GM12892 (cell line): ENCODE measurements at places on chromosomes 3 and 15.

DNA sequence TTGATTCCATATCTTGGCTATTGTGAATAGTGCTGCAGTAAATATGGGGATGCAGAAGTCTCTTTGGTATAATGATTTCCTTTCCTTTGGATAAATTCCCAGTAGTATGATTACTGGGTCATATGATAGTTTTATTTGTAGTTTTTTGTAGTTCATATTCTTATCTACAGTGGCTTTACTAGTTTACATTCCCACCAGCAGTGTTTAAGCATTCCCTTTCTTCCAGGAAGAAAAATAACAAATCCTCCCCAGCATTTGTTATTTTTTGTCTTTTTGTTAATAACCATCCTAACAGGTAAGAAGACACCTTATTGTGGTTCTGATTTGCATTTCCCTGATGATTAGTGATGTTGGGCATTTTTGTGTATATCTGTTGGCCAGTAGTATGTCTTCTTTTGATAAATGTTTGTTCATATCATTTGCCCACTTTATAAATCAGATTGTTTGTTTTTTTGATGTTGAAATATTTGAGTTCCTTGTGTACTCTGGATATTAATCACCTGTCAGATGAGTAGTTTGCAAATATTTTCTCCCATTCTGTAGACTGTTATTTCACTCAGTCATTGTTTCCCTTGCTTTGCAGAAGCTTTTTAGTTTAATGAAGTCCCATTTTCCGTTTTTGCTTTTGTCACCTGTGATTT is 163.3 kb upstream of the THRB start:
- no peak for DNase-seq

GRCh38 chr15:54620916-54621315 is 575.8 kb downstream of the RSL24D1 start:
- DNase-seq, result no peak

DNA sequence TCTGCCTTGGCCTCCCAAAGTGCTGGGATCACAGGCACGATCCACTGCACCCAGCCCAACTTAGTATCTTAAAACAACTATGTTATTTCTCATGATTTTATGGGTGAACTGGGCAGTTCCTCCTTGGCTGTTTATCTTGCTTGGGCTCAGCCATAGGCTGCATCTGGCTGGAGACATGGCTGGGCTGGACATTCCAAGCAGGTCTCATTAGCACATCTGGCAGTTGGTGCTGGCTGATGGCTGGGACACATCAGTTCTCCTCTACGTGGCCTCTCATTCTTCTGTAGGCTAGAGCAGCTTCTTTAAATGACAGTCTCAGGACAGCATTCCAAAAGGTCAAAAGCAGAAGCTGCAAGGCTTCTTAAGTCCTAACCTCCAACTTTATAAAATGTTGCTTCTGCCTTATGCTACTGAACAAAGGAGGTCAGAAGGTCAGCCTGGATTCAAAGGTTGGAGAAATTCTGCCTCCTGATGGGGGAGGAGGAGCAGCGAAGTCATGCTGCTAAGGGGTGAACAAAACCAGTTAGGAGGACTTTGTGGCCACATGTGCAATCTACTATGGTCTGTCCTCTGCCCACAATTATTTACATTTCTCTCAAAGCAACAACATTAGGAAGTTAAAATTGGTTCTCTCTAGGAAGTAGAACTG is 144.0 kb downstream of the AQP9 start:
- DNase-seq, result no peak

GRCh38 chr3:142586803-142587406 is 8.4 kb upstream of the ATR start:
- DNase-seq, result no peak

DNA sequence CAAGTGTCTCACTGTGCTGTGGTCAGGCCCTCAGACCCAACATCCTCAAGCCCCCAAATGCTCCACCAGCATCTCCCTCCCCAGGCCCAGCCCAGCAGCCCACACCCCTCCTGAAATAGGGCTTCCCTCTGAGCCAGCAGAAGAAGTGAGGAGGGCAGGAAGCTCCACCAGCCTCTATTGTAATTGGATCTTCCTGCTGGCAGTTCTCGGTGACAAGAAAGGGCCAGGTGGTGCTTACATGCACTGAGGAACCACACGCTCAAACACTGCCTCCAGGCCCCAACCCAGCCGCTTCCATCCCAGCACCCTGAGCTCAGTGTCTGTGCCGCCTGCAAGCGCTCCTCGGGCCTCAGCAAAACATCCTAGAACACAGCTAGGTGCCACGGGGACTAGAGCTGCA is 96.7 kb downstream of the ATP10A start:
- DNase-seq, result no peak

GRCh38 chr15:35724626-35725025 is 178.7 kb upstream of the DPH6 start:
- DNase-seq, result no peak

DNA sequence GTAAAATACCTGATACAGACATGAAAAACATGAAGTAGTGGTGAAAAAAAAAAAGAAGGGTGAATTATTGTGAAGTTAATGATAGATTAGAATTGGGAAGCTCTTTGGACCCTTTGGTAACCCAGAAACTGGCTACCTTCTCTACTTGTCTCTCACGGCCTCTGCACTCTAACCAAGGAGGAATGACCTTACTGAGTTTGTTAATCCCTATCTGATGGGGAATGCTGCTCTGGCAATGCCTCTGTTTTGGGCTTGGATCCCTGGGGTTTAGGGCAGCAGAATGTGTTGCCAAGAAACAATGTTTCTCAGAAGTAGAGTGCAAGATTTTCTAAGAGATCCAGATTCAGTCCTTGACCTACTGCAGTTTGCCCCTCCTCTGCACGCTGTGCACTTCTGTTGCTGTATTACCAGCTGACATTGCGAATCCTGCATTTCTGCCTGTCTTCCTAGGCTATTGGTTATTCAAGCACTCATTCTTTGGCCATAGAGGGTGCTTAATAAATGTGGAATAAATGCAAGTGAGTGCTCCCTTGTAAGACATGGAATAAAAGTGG is 49.2 kb upstream of the MAP3K13 start:
- DNase-seq, result no peak

DNA sequence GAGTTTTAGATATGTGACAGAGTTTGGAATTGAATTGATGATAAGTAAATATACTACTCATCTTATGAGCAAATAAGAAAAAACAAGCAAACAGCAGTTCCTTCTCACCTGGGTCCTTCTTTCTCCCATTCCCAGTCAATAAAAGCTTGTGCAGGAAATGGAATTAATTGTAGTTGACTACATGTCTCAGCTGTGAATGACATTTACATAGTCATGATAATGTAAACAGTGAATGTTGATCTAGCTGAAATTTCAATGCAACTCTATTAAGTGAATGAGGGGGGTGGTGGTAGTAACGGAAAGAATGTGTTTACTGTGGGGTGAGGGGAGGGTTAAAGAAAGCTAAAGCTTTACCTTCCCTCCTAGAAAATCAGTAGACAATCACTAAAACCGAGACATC is 76.2 kb downstream of the NFKBIZ start:
- no peak for DNase-seq

GRCh38 chr3:54257125-54257720 is 134.9 kb downstream of the CACNA2D3 start:
- DNase-seq, result no peak

DNA sequence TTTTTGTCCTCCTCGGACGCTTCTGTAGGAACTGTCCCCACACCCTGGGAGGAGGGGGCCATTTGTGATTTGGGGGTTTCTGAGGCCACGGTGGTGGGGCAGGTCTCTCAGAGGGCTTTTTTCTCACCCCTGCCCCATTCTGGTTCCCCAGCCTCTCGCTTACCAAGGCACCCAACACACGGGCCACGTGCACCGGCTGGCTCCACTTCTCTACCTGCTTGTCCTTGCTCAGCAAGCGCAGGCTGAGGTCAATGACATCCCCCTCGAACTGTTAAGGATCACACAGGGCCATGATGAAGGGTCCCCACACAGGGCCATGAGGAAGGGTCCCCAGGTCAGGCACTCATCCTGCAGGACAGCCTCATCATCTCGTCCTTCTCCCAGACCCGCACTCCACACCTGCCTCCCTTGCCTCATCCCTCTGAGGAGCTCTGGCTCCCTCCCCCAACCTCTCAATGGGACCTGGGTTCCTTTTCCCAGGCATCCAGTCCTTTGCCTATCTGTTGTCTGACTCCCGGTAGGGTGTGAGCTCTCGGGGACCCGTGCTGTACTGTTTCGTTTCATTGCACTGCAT is 10.6 kb downstream of the EPB42 start:
- no peak for DNase-seq

GRCh38 chr3:46090161-46090591 is 62.9 kb upstream of the XCR1 start:
- no peak for DNase-seq

DNA sequence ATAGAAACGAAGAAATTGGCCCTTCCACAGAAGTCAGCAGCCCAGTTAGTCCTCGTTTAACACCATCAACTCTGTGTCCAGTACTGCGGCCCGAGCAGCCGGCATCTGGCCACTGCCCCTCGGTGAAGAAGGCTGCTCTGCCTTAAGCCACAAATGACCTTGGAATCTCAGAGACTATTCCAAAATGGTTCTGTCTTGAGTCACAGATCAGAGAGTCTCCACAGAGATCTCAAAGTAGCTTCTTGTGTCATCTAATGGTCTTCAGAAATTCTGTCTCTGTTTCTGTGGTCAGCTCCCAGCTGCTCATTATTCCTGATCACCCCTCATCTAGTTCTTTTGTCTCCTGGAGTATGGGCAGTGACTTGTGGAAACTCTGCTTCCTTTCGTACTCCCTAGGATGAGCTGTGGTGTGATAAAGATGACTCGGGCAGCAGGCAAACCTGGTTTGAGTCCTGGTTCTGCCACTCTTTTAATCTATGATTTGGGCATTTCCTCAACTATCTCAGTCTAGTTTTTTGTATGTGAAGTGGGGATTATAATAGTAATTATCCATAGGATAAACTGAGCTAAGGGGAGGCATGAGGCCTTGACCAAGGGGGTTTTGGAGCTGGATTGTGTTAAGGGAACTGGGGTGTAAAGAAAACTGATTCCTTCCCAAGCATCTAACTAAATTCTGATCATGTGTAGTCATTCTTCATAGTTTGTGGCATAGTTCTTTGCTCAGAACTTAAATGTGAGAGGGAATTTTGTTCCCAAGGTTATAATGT is 22.6 kb downstream of the CRTC3 start:
- DNase-seq, result no peak

GRCh38 chr3:3065876-3066275 is 44.3 kb downstream of the IL5RA start:
- DNase-seq, result no peak

DNA sequence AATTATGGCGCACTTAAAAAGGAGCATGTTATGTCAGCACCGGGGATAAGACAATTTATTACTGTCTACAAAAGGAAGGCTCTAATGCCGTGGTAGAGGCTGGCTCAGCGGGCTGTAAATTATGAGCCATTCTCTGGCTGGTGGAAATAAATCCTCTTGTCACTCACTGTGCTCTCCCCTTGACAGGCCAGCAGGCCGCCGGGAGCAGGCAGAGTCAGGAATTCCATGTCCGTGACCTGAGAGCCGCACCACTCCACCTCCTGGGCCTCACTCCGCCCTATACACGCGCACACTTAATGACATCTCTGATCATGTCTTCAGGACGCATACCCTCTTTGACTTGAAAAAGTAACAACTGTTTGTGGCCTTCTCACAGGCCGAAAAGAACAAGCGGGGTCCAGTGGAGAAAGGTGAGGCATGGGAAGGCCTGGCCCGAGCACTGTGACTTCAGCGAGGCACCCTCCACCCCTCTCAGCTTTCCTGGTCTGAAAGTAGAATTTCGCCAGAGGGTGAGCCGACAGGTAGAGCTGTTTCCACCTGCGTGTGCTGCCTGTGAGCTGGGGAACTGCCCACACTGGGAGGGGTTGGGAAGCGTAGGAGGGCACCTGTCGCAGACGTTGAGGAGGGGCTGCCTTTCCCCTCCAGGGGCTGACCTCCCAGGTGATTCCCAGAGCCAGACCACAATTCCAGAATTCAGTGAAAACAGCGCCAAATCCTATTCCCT is 13.2 kb upstream of the PCSK6 start:
- no peak for DNase-seq

DNA sequence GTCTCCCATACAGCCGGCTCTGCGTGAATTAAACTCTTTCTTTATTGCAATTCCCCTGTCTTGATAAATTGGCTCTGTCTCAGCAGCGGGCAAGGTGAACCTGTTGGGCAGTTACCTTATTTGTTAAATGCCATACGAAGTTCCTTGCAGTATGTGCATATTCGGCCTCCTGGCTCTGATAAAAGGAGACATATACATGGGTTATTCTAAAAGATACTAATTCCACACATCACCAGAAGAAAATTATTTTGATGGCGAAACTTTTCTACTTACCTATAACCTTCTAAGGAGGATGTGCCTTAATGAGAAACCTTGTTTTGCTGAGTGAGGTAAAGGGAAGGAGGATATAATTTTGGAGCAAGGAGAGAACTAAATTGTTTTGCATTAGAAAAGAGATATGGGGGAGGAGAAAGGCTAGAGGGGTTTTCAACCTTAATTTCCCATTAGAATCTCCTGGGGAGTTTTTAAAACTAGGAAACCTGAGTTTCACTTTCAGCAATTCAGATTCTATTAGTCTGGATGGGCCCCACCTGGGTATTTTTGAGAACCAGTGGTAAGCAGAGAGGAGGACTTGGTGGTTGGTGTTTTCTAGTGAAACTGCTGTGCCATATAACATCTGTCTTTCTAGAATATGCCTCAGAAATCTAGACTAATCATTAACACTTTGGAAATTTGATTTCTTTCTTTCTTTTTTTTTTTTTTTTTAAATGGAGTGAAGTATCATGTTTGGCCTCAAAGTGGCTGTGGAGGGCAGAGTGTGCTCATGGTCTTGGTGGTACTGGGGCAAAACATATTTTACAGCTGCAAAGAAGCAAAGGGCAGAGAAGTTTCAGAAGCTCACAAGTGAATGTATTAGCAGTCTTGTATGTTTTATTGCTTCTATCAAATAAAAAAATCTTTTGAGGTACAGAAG is 23.0 kb downstream of the NANOGP8 start:
- no peak for DNase-seq

DNA sequence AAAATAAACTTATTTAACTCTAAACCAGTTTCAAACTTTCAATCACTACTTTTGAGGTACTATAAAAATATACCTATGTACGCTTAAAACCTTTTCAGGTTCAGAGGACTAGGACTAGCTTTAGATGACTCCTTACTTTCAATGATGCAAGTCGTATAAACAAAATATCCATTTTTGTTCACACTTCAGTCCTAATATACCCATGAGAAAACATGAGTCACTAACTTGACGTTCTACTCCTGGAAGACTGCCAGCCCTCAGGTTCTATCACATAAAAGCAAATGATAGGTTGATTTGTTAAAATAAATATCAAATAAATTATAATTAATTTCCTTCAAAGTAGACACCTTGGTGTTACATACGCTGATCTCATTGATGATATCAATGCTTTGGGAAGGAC is 10.6 kb upstream of the P3H2 start:
- no peak for DNase-seq
